ENCODE measurements at places on chromosomes 3 and 15.

DNA sequence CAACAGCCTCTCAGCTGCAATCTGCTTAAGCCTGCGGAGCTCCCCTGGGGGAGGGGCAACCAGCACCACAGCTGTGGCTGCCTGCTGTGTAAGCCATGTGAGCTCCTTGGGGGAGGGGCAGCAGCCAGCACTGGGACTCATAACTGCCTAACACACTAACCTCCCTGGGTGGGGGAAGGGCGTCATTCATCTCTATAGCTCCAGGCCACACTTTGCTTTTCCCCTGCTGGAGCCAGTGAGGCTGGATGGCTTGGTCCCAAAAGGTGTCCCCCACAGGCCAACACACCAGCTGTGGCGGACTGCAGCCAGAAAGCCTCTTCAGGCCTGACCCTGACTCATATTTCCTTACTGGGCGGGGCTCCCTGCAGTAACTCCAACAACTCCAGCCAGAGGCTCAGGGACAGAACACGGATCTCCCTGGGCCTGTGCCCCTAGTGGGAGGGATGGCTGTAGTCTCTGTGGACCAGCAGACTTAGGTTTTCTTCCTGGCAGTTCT is 129.8 kb downstream of the PPM1L start:
- DNase-seq: no peak

- DNase-seq: no peak
Measured at GRCh38 chr3:132652640-132653270, 6.9 kb downstream of the ACAD11 start.

- no peak for DNase-seq
Measured at GRCh38 chr15:90062023-90062442, 40.2 kb downstream of the IDH2 start.

GRCh38 chr3:181929501-181929900 is 217.8 kb downstream of the SOX2 start:
- DNase-seq: no peak

GRCh38 chr15:83914906-83915305 is 261.0 kb downstream of the ADAMTSL3 start:
- DNase-seq: no peak

DNA sequence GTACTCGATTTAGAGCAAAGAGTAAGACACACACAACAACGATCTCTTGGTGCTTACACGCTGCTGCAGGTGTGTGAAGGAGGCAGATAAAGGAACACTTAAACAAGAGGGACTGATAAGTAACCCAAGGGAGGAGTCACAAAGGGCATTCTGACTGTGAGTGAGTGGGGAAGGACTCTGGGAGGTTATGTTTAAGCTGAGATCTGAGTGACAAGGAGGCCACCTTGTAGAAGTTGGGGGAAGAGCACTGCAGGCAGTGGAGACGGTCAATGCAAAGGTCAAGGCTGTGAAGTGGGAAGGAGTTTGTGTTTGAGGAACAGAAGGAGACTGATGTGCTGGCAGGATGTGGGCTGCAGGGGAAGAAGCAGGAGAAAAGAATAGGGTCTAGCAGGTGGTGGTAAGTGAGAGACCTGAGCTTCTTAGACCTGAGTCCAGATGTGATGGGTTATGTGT is 63.1 kb downstream of the LPP start:
- no peak for DNase-seq

DNA sequence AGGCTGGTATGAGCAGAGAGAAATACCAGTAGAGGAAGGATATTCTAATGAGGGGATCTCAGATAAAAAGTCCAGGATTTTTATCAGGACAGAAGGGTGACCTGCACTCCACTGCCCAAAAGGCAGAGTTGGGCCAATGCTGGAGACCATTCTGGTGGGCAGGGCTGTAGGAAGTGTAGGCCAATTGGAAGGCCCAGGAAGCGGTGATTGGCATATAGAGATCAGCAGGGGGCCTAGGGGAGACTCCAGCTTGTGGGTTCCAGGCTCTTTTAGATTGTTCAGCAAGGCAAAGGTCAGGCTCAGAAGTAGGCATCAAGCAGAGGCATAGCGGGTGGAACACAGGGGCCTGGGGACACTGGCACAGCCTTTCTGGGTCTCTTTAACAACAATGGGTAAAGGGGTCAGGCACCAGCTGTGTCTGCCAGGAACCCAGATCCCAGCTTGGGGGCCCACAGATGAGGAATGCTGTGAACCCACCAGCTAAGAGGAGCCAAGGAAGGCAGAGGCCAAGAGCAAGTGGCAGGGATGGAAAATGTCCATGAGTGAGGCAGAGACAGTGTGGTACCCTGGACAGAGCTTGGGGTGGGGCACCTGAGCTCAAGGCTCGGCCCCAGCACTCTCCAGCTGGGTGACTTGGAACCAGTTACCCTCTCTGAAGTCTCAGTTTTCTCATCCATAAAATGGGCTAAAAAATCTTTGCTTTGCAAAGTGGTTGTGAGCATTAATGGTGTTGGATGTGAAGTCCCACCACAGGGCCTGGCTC is 27.0 kb upstream of the RASGRF1 start:
- DNase-seq: no peak

- DNase-seq: no peak
Measured at GRCh38 chr3:10370429-10370828, 49.5 kb upstream of the SEC13 start.

DNA sequence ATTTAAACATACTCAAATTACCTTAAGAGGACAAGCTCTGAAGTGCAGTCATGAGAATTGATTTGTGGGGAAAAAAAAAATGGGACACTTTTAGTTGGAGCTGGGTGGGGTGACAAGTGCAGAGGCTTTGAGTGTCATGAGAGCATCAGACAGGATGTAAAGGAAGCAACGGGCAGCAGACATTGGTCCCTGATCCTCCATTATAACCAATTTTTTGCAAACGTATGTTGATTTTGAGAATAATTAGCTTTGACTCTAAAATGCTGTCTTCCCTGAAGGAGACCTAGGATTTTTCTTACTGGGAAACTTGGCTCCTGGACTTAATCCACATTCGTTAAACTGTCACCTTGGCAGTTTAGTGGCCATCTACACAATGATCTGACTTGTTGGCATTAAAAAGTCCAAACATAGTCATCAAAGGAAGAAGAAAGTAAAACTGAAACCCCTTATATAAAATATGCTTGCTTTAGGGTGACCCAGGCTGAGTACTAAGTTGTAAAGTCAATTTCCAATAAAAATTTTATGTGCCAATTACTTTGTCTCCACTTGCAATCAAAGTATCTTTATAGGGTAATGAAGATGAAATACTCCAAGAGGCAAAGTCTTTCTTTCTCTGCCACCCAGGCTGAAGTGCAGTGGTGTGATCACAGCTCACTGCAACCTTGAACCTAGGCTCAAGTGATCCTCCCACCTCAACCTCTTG is 45.6 kb downstream of the BCL2L10 start:
- no peak for DNase-seq

GRCh38 chr3:32568953-32569352 is 1.7 kb downstream of the DYNC1LI1 start:
- DNase-seq: no peak

GRCh38 chr15:39850436-39850835 is 67.8 kb upstream of the FSIP1 start:
- no peak for DNase-seq

- DNase-seq: no peak
Measured at GRCh38 chr3:188326968-188327367, 173.0 kb downstream of the LPP start.

GRCh38 chr3:179613807-179614206 is 9.2 kb downstream of the NDUFB5 start:
- no peak for DNase-seq

DNA sequence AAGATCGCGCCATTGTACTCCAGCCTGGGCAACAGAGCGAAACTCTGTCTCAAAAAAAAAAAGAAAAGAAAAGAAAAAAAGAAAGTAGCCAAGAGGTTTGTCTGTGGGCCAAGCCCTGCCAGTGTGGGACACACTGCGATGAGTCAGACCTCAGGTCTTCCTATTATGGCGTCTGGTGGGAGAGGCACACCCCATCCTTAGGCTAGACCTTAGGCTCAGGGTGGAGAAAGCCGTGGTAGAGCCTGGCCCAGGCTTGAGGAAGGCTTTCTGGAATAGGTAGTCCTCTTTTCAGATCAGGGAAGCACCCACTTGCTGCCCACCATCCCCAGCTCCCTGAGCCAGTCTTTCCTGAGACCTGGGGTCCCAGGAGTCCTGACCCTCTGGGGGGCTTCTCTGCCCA is 6.0 kb downstream of the HEMK1 start:
- no peak for DNase-seq

DNA sequence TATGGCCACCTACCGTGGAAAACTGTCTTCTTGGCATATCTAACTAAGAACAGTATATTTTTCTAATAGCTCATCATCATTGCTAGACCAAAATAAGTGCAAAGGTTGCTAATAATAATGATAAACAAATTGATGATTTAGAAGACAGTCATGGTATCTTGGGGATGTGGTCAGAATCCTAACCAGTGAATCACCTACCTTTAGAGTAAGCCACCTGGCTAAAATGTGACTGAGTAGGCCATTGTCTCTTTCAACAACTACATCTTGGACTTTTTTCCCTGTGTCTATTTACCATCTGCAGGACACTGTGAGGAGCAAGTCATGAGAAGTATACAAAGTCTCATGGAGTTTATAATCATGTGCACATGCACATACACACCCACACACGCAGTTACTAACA is 273.5 kb upstream of the SEMA6D start:
- DNase-seq: no peak

DNA sequence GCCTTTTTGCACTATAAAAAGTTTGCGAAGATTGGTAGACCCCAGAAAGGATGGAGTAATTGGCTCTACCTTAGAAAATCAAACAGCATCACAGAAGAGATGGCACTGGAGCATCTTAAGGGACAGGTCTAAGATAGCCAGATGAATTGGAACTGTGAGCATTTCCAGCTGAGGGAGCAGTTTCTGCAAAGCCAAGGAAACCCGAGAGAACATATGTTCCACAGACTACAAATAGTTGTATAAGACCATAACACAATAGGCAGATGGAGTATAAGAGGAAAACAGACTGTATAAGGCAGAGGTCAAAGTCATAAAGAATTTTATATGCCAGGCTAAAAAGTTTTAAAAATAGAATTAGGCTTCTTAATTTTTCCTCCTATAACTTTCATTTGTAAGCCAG is 46.0 kb downstream of the TSC22D2 start:
- DNase-seq: no peak

- no peak for DNase-seq
Measured at GRCh38 chr3:29384640-29385039, 103.8 kb downstream of the RBMS3 start.

- no peak for DNase-seq
Measured at GRCh38 chr15:96325541-96326327, 4.8 kb upstream of the NR2F2 start.

- no peak for DNase-seq
Measured at GRCh38 chr15:99158626-99159412, 53.9 kb downstream of the SYNM start.

- no peak for DNase-seq
Measured at GRCh38 chr3:152405915-152406802, 137.4 kb downstream of the MBNL1 start.

- DNase-seq: no peak
Measured at GRCh38 chr15:75430259-75430658, 21.2 kb downstream of the SIN3A start.

DNA sequence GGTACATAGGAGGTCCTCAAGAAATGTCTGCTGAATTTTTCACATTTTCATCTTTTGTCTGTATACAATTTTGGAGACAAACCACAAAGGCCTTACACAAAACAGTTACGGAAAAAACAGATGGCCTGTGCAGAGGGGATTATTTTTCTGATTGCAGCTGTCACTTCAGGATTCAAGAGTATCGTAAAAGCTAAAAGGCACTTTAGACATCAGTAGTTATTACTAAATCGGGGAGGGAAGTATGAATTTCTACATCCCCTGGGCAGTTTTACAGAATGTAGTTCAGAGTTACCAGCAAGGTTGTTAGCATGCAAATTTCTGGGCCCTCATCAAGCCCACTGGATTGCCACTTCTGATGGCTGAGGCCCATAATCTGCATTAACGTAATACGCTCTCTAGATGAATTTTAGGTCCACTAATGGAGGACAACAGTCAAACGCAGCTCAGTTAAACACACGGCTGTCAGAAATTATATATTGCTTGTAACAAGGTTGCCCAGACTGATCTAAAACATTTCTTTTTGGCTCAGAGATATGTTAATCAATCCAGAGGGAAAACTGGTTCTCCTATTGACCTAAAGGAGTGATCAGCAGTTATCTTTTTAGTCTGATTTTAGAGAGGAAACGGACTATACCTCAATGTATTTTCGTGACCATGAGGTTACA is 1.1 kb downstream of the RIOX2 start:
- no peak for DNase-seq

- DNase-seq: no peak
Measured at GRCh38 chr3:150054635-150055034, 83.9 kb upstream of the PFN2 start.

Measured in activated naive CD4-positive, alpha-beta T cell (primary cell).